ENCODE measurements at places on chromosomes 11 and 22. TPM values are rescaled to one million over a fixed set of nuclear protein-coding genes. Genes with fewer than 3 reads are reported as not detected.
A peak's percentile ranks its signal among the peaks of the same experiment; 100 is the strongest.

GRCh38 chr11:64128255-64129006 is 37.5 kb downstream of the MACROD1 start:
- no peaks in the 10 kb centered on the region for H3K36me3 ChIP-seq
- H3K4me3 ChIP-seq, result no peak overlapping the region

GRCh38 chr22:26431261-26431995 is 2.4 kb downstream of the ASPHD2 start:
- H3K27ac ChIP-seq, result no peak overlapping the region
- H3K4me1 ChIP-seq, result no peaks in the 10 kb centered on the region
- no peaks in the 10 kb centered on the region for H3K36me3 ChIP-seq
- peaks cover 6% of the 10 kb centered on the region for H3K27me3 ChIP-seq
- DNase-seq, result no peak

DNA sequence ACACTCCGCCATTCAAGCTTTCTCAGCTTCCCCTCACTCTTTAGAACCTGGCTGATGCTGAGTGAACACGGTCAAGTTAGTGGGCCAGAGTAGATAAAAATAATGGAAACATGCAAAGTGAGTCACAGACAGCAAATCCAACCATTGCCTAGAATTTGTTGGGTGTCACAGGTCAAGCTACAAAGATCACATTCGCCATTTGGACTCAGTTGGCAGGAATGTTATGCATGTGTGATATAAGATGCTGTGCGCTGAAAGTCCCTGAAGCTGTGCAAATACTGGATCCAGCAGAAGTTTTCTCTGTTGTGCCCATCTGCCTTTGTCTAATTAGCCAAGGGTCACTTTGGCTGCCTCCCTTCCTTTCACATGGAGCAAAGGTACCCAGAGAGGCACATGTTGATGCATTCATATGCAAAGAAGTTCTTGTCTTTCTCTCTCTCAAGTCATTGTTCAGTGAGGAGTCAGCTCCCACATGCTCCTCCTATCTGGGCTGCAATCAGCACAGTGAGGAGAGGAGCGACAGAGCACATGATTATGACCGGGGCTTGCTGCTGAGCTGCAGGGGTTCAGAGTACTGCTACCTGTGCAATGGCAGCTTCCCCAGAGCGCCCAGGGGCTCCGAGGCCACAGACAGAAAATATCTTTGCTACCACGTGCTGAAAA is 39.7 kb downstream of the FLI1 start:
- H3K27ac ChIP-seq, result no peak overlapping the region
- no peaks in the 10 kb centered on the region for H3K36me3 ChIP-seq
- H3K4me3 ChIP-seq, result no peak overlapping the region
- peaks cover 2% of the 10 kb centered on the region for H3K4me1 ChIP-seq

- no peaks in the 10 kb centered on the region for H3K4me1 ChIP-seq
- H3K4me3 ChIP-seq, result no peak overlapping the region
- no peak overlapping the region for H3K27ac ChIP-seq
- H3K36me3 ChIP-seq, result no peaks in the 10 kb centered on the region
- no peaks in the 10 kb centered on the region for H3K27me3 ChIP-seq
- DNase-seq, result no peak
Observed at GRCh38 chr11:115258216-115258615, 246.0 kb downstream of the CADM1 start.

DNA sequence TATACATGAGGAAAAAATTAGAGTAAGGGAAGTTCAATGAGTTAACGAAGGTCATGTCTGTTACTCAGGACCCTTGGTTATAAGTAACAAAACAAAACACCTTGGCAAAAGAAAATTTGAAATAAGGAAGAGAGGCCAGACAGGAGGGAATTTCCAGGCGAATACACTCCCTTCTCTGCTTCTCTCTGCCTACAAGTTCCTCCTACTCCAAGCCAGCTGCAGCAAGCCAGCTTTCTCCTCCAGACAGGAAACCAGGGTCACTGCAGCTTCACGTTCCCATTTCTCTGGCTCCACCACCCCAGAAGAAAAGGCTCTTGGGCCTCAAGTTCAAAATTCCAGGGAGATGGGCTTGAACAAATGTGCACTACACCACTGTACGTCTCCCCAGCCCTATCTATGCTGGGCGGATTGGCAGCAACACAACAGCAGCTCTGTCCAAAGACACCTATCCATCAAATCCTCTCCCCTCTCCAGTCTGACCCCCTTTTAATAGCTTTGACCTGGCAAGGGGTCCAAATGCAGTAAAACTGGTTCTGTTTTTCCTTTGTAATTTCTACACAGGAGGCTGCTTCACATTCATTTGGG is 27.7 kb downstream of the SMCO4 start:
- H3K4me3 ChIP-seq, result no peak overlapping the region
- H3K4me1 ChIP-seq, result no peaks in the 10 kb centered on the region
- H3K27me3 ChIP-seq, result no peaks in the 10 kb centered on the region

- H3K36me3 ChIP-seq, result peaks cover 5% of the 10 kb centered on the region
- DNase-seq, result no peak
- H3K4me3 ChIP-seq, result no peak overlapping the region
- H3K4me1 ChIP-seq, result peaks cover 2% of the 10 kb centered on the region
- H3K27ac ChIP-seq, result no peak overlapping the region
- H3K27me3 ChIP-seq, result no peaks in the 10 kb centered on the region
Observed at GRCh38 chr11:11946878-11947277, 61.5 kb downstream of the DKK3 start.

DNA sequence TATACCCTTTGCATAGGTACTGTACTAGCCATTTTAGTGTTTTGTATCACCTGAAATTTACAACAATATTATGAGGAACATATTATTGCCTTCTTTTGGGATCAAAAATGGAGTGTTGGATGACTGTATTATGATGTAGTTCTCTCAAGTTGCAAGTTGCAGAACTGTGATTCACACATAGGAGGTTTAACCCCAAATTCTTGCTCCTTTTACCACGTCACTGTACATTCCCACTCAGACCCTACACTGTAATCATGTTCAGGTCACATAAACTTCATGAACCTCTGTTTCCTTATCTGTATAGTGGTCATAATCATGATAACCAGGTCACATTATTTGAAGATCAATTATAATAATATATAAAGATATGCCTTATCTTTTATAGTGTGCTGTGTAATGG is 925.1 kb upstream of the TENM4 start:
- no peak overlapping the region for H3K4me3 ChIP-seq
- H3K4me1 ChIP-seq, result no peaks in the 10 kb centered on the region
- no peak overlapping the region for H3K27ac ChIP-seq
- H3K27me3 ChIP-seq, result no peaks in the 10 kb centered on the region
- H3K36me3 ChIP-seq, result no peaks in the 10 kb centered on the region

GRCh38 chr11:1559111-1559951 is 12.7 kb downstream of the DUSP8 start:
- H3K27ac ChIP-seq, result no peak overlapping the region
- no peaks in the 10 kb centered on the region for H3K27me3 ChIP-seq
- DNase-seq, result peak; percentile 69
- H3K4me3 ChIP-seq, result no peak overlapping the region
- H3K4me1 ChIP-seq, result peaks cover 5% of the 10 kb centered on the region

GRCh38 chr11:789943-790342 is at the start of gene CEND1:
CEND1 (minus strand) TSS chr11:790090; CDS start chr11:788576, 1,514 bp downstream.
- no peaks in the 10 kb centered on the region for H3K27me3 ChIP-seq
- peak; percentile 34 for DNase-seq
- no peak within 1 kb of the TSS for H3K27ac ChIP-seq

DNA sequence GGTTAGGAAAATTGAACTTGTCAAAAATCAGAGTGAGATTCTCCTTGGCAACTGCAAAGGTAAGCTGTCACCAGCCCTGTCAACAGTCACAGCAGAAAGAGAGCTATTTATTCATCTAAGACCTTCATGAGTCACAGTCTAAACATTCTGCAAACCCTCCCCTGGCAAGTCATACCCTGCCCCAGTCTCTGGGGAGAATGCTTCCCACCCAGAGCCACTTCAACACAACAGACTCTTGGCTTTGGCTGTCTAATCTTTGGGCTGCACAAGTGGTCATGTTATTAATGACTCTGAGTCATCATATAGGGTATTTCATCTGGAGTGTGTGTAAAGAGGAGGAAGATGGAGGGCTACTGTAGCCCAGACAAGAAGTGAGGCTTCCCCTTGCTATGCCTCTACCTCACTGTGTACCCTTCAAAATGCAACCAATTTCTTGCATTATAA is 153.4 kb downstream of the CCDC34 start:
- peaks cover 16% of the 10 kb centered on the region for H3K4me1 ChIP-seq
- no peak overlapping the region for H3K4me3 ChIP-seq
- H3K27me3 ChIP-seq, result no peaks in the 10 kb centered on the region
- DNase-seq, result peak; percentile 87
- no peaks in the 10 kb centered on the region for H3K36me3 ChIP-seq

- no peak overlapping the region for H3K27ac ChIP-seq
- no peaks in the 10 kb centered on the region for H3K27me3 ChIP-seq
- no peaks in the 10 kb centered on the region for H3K36me3 ChIP-seq
- DNase-seq, result peak; percentile 83
- no peaks in the 10 kb centered on the region for H3K4me1 ChIP-seq
Observed at GRCh38 chr22:42261296-42261695, 9.2 kb downstream of the TCF20 start.

DNA sequence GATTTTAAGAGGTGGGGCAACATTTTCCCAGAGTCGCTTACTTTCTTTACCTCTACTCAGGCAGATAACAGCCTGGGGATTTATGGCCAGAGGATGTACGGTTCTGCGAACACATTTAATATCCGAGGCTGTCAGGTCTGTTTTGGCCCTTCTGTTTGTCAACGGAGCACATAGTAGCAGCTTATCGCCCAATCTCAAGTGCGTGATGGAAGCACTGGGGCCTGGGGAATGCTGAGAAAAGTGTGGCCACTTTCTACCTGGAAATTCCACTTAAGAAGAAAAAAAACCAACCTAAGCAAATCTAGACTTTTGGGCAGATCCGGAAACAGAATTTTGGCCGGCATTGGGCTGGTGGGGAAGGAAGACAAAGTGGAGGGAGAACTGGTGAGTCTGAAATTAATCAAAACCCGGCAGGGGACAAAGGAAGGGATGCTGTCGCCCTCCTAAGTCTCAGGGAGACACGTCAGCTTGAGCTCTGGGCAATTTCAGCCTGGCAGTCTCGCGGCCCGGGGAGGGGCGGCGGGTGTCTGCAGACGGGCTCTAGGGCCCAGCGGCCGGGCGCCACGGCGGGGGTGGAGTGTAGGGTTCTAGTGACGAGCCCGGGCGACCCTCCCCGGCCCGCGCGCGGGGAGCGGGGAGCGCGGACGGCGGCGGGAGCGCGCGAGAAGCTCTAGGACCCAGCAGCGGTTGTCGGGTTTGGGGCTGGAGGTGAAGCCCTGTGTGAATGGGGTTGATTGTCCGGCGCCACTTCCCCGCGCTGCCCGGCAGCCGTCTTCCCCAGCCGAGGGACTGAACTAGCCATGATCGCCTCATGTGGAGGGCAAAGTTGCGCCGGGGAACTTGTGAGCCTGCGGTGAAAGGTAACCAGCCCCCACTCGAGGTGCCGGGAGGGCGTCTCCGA is at the start of gene AMOTL1:
AMOTL1 (plus strand) TSS at position 656 of the 901 bp plus-strand sequence; CDS start at position 812, 156 bp downstream.
- H3K27me3 ChIP-seq, result no peaks in the 10 kb centered on the region
- H3K27ac ChIP-seq, result peak within 1 kb of the TSS; percentile 60
- H3K4me1 ChIP-seq, result no peaks in the 10 kb centered on the region
- H3K4me3 ChIP-seq, result peak within 1 kb of the TSS; percentile 83

- H3K4me1 ChIP-seq, result no peaks in the 10 kb centered on the region
- no peak overlapping the region for H3K4me3 ChIP-seq
- no peak overlapping the region for H3K27ac ChIP-seq
- no peak for DNase-seq
Observed at GRCh38 chr11:18705651-18706281, 7.2 kb downstream of the TMEM86A start.

DNA sequence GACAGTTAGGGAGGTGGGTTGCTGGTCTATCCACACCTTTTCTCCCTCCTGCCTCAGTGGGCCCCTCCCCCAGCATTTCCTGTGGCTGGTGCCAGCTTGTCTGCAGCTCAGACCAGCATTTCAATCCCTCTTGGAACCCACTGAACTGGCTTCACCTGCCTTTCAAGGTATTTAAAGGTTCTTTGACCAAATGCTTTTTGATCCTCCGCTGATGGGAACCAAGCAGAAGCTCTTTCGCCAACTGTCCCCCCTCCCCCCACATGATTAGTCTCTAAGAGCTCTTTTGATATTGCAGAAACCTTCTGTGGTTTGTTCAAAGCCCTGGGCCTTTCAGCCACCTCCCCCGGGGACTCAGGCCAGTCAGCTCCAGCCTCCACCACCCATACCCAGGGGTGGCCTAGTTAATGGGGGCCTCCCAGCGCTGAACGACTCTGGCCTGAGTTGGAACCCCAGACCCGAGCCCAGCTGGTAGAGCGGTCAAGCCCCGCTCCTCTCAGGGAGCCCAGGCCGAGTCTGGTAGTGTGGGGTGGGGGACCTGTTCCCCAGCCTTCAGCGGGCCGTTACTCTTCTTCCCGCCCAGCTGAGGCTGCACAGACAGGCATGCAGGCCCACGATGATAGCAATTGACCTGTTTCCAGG is 6.0 kb upstream of the SYT7 start:
- no peak for DNase-seq
- H3K27ac ChIP-seq, result no peak overlapping the region
- no peaks in the 10 kb centered on the region for H3K36me3 ChIP-seq
- no peak overlapping the region for H3K4me3 ChIP-seq

DNA sequence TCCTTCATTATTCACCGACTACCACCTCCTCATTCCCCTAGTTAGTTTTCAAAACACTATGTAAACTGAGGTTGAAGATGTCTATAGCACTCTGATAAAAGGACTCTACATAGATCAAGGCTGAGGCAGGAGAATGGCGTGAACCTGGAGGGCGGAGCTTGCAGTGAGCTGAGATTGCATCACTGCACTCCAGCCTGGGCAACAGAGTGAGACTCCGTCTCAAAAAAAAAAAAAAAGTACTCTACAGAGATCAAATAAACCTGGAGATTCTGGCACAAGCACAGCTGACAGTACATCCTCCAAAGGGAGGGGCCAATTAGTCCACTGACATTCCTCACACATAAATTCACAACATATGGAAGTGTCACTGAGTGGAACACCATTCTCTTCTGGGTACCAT is 31.0 kb downstream of the TSG101 start:
- peaks cover 6% of the 10 kb centered on the region for H3K36me3 ChIP-seq
- no peaks in the 10 kb centered on the region for H3K4me1 ChIP-seq
- no peak for DNase-seq

- H3K27ac ChIP-seq, result no peak overlapping the region
- no peaks in the 10 kb centered on the region for H3K4me1 ChIP-seq
- no peaks in the 10 kb centered on the region for H3K27me3 ChIP-seq
- DNase-seq, result no peak
- no peak overlapping the region for H3K4me3 ChIP-seq
Observed at GRCh38 chr11:77154381-77155081, 26.5 kb downstream of the MYO7A start.

- DNase-seq, result no peak
- no peaks in the 10 kb centered on the region for H3K36me3 ChIP-seq
- H3K27me3 ChIP-seq, result no peaks in the 10 kb centered on the region
- H3K27ac ChIP-seq, result no peak overlapping the region
Observed at GRCh38 chr11:18193010-18193409, 20.4 kb downstream of the MRGPRX4 start.

Gene IGF2
- polyA plus RNA-seq, result 0.08 TPM

Gene SLC5A12
- not detected for polyA plus RNA-seq

Gene KDELR3
- polyA plus RNA-seq, result 305 TPM

Gene TXNRD2
- 13.2 TPM for polyA plus RNA-seq

Gene SCN4B
- polyA plus RNA-seq, result 5.8 TPM

Gene HEPACAM
- polyA plus RNA-seq, result 0.11 TPM

Gene GPR152
- polyA plus RNA-seq, result not detected

Gene UBQLN3
- polyA plus RNA-seq, result not detected

Gene CYP2D6
- polyA plus RNA-seq, result 0.06 TPM

Gene ARFGAP2
- polyA plus RNA-seq, result 50.1 TPM

Gene EHF
- 0.02 TPM for polyA plus RNA-seq
